Hippocampal formation (tissue), 2 donors: ENCODE measurements at places on chromosomes 7 and 10.

GRCh38 chr7:151566897-151567320 lies 47.2 kb upstream of the RHEB start:
- DNase-seq = peak; percentile 30

DNA sequence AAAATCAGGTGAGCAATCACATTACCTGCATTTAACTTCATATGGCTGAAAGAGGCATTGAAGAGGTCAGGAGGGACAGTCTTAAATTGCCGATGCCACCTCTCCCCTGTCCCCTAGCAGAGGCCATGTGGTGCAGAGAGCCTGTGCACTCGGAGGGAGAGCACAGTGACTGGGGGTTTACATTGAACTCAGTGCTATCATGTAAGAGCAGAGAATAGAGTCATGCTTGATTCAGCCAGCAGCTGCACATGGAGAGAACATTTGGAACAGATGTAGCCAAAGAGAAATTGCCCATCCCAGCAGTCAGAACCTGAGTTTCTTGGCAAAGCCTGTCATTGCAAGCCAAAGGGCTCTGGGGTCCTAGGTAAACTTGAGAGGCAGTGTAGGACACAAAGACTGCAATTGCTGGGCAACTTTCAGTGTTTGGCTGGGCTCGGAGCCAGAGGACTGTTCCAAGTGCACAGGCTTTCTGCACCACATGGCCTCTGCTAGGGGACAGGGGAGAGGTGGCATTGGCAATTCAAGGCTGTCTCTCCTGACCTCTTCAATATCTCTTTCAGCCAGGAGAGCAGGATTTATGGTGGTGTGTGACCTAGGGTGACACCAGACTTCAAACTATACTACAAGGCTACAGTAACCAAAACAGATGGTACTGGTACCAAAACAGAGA lies 267.1 kb downstream of the REEP3 start:
- no peak for DNase-seq

DNA sequence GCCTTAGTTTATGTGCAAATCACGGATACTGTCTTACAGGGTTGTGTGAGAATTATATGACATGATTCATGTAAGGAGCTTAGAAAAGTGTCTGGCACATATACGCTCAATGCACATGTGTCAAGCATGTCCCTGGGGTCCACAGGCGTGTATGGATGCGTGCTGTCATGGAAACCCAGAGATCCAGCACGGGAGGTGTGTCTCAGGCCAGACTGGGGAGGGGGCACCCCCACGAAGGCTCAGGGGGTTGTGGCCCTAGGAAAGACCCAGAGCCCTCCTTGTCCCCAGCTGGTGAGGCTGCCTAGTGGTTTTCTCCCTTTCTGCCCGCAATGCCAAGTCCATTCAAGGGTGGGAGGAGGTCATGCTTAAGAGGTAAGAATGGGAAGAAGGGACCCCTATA lies 9.1 kb downstream of the BTBD16 start:
- no peak for DNase-seq

- DNase-seq = no peak
These were observed 317.8 kb downstream of the SH2D4B start for GRCh38 chr10:80855348-80855971.

DNA sequence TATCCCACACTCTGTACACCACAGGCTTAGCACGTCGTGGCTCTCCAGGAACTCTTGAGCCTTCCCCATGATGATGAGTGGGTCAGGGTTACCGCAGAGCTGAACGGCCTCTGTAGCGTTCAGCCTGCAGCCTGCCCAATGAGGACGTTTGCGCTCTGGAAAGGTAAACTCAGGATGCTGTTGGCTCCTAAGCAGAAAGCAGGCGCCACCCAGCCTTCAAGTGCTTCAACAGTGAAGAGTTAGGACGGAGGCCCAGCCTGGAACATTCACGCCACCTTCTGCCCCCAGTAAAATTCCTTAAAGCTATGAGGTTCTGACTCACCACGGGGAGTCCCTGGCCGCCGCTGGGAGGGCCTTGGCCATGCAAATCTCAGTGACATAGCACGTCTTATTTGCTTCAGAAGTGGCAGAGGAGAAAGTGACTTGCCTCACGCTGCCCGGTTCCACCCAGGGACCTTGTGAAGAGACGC lies 161.5 kb upstream of the SH2B2 start:
- DNase-seq = no peak
